ENCODE measurements at places on chromosomes 5 and 9. TPM values are rescaled to one million over a fixed set of nuclear protein-coding genes. Genes with fewer than 3 reads are reported as not detected.
A peak's percentile ranks its signal among the peaks of the same experiment; 100 is the strongest.

DNA sequence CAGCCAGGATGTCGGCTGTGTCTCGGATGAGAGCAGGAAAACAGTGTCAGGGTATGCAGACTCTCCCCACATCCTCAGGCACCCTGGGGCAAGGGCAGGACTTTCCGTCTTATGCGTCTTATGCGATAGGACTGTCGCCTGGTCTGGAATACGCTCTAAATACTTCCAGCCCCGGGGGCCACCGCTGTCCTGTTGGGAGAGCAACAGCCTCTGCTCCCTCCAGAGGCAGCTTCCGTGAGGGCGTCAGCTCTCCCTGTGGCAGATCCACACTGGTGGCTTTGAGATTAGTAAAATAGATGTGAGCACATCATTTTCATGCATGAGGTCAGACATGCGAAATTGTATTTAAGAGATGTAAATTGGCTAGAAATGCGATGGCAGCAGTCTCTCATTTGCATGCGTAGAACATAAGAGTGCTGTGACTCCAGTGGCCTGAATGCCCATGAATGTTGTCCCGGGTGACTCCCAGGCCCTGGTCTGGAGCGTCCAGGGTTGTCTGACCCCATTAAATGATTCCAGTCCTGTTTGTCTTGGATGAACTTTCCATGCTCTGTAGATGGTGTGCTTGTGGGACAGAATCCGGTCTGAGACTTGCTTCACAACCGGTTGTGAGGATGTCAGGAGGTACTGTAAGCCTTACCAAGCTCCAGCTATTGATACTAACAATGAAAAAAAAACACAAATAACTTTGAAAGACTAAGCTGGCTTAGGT, 228.2 kb downstream of the SYK start:
- no peak for DNase-seq

Gene IDNK
- total RNA-seq: 1.4 TPM

Gene CYSRT1
- 1.3 TPM for total RNA-seq

- peak; percentile 40 for DNase-seq
These were observed 41.6 kb downstream of the MAMDC2 start for GRCh38 chr9:70085241-70085640.

- DNase-seq: no peak
These were observed 185.3 kb downstream of the TLE4 start for GRCh38 chr9:79757074-79757473.

Gene TSSK1B
- total RNA-seq: 0.33 TPM

Gene ADAMTS2
- not detected for total RNA-seq

DNA sequence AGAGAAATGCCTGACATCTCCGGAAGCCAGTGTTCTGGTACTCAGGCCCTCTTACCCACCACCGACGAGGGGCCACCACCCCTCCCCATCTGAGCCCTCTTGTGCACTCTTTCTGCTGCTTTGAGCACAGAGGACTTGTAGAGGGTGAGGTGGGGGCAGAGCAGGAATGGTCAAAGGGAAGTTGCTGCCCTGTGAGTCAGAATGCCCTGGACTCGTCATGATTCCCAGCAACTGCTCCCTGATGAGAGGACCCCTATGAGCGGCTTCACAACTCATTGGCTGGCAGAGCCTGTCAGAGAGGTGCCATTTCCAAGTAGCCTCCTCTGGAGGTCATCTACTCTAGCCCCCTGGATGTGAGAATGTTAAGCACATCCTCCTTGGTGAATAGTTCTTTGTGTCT, 845 bp downstream of the ECSCR start:
- peak; percentile 12 for DNase-seq

DNA sequence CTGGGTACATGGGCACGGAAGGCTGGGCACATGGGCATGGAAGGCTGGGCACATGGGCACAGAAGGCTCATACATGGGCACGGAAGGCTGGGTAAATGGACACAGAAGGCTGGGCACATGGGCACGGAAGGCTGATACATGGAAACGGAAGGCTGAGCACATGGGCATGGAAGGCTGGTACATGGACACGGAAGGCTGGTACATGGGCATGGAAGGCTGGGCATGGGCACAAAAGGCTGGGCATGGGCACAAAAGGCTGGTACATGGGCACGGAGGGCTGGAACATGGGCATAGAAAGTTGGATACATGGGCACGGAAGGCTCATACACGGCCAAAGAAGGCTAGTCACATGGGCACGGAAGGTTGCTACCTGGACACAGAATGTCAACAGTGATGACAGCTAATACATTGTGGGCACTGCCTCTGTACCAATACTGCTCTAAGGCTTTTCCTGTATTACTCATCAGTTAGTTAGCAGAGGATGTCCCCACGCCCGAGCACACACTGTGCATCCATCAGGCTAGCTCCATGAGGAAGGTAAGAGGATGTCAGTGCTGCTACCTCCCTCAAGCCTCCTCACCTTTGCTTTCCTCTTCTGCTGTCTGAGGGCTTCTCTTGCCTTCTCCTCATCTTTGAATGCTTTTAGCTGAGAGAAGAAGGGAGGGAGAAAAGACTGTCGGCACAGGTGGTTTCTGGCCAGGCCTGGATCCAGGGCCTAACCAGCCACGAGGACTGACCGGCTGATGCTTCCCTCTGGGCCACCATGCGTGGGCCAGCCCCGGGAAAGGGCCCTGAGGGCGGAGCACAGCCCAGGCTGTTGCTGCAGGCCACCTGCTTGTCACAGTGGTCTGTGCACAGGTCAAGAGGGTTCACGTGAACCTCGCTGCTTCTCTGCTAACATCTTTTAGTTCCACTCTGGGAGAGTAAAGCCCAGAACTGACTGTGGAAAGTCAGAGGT, 14.3 kb downstream of the GPX3 start:
- DNase-seq: peak; percentile 81

Gene PCDHGA5
- total RNA-seq: 0.98 TPM

Gene CARD6
- total RNA-seq: 1.3 TPM

Gene BSPRY
- total RNA-seq: 22.6 TPM

GRCh38 chr9:87891754-87892153, 9.1 kb downstream of the SPATA31E1 start:
- no peak for DNase-seq

GRCh38 chr5:1112596-1113331, 901 bp upstream of the SLC12A7 start:
- peak; percentile 98 for DNase-seq
